Activated T-cell treated with anti-CD3 and anti-CD28 coated beads, Interleukin-2, amount 50 U/mL, for 72 hours (primary cell): ENCODE measurements at places on chromosomes 7 and 10.

- no peak for DNase-seq
Measured at GRCh38 chr7:44068054-44068453, 2.7 kb upstream of the PGAM2 start.

DNA sequence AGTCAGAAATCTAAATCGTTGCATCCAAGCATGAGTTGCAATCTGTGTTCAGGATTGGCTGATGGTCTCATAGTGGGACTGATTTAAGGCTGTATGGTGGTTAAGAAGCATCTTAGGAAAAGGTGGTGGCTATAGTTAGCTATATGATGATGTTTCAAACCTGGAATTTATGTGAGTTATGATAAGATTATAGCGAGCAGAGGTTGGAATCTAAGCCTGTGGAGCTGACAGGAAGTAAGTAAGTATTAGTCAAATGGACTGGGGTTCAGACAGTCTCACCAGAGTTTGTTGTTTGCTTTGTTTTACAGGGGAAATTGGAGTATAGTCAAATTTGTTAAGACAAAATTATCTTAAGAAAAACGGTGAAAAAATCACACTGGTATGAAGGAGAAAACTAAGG lies 56.7 kb downstream of the ANKRD7 start:
- no peak for DNase-seq

DNA sequence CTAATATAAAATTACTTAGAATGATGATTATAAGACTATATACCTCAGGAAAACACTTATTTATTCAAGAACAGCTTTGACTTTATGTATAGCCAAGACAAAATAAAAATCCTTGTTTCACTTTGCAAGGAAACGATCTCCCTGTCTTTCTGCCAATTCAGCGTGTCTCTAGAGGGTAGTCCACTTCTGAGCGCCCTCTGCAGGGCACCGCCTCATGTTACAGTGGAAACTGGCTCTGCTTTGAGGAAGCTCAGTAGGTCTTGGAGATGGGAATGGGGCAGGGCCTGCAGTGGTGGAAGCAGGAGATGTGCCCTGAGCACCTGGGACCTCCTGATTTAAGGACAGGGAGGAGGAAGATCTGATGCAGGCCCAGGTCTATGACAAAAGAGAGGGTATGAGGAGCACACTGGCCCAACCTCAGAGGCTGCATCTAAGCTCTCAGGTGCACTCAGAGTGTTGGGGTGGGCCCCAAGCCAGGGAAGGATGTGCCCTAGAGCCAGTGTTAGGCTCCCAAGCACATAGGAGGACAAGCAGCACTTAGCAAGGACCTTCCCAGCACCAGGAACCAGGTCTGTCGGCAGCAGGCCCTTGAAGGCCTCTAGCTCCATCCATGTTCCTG lies 481.0 kb downstream of the TNS3 start:
- DNase-seq: no peak

DNA sequence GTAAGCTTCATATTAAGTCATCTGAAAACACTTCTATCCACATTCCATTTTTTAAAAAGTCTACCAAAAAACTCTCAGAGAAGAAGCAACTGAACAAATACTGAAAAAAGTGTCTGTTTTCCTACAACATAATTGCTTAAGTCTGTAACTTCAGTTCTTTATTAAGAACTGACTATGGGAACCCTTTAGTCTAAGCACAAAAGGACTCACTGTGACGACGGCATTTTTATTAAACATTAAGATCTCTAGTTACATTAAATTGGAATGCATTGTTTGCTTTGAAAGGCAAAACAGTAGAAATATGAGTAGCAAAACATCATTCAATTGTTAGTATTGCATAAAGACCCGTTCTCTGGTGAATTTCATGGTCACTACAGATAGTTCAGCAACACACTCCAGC lies 5.8 kb upstream of the FAM3C start:
- DNase-seq: no peak

- DNase-seq: peak; percentile 46
Measured at GRCh38 chr10:112532189-112532588, 85.2 kb downstream of the VTI1A start.

GRCh38 chr10:65618126-65618525 lies 1307.7 kb upstream of the LRRTM3 start:
- no peak for DNase-seq

- no peak for DNase-seq
Measured at GRCh38 chr10:70564113-70564725, 38.3 kb downstream of the PRF1 start.

DNA sequence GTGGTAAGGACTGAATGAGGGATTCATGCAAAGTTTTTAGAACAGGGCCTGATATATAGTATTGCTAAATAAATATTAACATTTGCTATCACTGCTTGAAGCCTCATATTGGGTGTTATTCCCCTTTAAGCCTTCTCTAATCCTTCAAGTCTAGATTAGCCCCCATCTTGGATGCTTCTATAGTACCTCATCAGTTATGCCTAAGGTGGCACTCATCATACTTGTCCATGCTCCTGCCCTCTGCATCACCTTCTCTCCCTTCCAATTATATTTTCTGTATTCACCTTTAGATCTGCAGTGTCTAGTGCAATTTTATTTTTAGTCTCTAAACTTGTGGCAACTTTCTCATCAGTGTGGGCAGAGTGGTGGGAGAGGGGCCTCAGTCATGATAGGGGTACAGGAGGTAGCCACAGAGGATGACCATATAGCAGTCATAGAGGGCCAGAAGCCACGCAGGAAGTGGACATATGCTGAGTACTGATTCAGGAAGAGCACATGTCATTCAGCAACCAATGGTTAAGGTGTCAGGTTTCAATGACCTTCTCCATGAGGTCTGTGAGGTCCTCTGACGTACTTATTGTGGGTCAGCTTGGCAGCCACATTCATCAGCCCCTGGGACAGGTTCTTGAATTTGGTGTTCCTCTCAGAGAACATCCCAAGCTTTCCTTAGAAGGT lies 2.5 kb downstream of the ENTPD1 start:
- DNase-seq: peak; percentile 41

DNA sequence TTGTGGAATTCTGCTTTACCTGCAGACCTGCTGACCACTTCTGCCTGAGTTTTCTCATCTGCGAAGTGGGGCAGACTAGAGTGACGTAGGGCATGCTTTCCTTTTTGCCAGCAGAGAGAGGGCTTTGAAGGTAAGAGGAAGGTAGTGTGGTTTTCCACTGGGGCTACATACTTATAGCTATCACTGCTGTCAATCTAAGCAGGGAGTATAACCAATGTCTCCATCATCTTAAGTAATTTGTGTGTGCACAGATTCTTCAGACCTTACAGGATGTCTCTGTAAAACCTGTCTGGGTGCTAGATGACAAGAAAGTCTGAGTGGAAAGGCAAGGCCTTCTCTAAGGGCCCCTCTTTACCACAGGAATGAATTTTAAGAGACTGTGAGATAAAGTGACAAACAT lies 106.8 kb downstream of the RBM20 start:
- DNase-seq: no peak

DNA sequence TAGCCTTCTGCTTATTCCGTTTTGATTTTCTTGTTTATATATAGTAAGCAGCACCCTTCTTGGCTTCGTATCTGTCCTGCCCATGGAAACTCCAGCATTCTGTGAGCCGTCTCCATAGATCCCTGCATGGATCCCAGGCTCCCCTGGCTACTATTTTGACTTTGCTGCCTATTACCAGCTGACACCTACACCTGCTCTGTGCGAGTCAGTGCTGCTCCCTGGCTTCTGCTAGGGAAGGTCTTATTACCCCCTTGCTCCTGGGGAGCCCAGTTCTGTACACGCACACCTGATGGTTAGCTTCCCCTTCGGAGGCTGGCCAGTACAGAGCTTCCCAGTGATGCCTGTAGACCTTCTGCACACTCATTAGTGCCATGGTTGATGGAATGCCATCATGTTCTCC lies 35.4 kb downstream of the NACAD start:
- DNase-seq: no peak
